Endothelial cell (in vitro differentiated cells): ENCODE measurements at places on chromosomes 7 and 10.
A peak's percentile ranks its signal among the peaks of the same experiment; 100 is the strongest.

GRCh38 chr7:74157605-74158004, 16.6 kb upstream of the EIF4H start:
- no peak for DNase-seq

DNA sequence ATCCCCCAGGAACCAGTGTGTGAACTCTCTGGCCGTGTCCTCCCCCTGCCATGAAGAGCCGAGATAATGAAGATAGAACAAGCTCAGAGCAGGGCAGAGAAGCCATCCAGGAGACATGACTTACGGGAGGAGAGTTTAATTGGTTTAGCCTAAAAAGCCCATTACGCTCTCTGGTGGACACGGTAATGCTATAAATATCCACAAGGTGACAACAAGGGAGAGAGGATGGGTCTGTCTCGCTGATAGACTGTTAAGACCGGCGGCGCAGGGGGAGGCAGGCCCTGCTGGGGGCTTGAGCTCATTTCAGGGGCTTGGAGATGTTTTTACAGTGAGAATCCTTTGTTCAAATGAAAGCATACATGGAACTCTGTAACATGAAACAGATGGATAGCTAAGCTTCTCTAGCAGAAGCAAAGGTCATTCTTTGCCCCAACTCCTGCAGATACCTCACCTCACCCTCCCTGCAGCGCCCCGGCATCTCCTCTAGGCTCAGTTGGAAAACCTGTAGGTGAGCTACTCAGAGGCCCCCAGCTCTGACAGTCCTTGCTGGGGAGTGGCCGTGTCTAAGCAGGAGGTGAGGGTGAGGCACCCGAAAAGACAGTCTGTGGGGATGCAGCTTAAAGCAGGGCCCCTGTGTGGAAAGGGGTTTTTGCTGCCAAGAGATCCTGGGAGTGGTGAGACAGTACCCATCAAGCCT, 40.8 kb upstream of the LOXL4 start:
- no peak for DNase-seq

- no peak for DNase-seq
Observed at GRCh38 chr10:130439766-130440165, 303.6 kb downstream of the GLRX3 start.

DNA sequence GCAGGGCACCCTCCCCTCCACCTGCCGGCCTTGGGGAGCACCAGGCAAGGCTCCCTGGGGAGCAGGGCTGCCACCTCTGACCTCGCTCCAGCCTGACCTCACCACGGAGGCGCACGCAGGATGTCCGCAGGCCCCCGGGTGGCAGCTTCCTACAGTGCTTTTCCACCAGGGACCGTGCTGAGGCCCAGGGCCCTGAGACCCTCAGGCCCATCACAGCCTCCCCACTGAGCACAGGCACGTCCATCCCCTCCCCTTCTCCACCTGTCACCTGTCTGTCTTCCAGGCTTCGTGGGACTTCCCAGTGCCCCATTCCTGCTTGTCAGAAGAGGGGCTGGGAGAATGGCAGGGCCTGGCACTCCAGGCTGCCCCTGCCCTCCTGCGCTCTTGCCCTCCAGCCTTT, 90.1 kb downstream of the LHPP start:
- no peak for DNase-seq

DNA sequence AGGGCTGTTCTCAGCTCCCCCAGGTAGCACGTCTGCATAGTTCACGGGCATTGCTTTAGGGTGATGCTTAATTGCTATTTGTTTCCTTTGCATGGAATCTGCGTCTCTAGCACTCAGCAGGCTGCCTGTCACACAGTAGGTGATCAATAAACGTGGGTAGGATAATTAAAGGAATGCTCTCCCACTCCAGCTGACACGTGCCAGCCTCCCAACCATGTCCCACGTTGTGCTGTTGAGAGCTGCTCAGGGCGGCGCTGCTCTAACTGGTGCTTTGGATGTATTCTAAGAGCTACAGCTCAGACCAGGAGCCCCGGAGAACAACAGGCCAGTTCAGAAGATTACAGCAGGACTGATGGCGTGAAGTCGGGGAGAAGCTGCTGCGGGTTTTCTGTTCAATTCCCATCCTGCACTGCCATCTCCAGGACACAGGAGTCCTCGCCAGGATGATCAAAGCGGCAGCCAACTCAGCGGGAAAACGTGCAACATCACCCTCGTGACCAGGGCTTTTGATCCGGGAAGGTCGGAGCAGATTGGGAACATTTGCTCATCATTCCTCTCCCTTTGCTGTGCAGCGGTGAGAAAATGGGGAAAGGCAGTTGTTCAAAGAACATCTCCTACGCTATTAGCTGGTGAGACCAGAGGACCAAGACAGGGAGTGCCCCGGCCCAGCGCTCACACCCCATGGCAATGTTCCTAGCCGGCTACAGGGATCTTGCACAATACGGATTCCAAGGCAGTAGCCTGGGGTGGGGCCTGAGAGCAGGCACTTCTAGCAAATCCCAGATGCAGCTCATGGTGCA, 50.5 kb upstream of the FOXK1 start:
- peak; percentile 8 for DNase-seq

- peak; percentile 82 for DNase-seq
Observed at GRCh38 chr7:4753598-4754432, 21.6 kb upstream of the AP5Z1 start.

DNA sequence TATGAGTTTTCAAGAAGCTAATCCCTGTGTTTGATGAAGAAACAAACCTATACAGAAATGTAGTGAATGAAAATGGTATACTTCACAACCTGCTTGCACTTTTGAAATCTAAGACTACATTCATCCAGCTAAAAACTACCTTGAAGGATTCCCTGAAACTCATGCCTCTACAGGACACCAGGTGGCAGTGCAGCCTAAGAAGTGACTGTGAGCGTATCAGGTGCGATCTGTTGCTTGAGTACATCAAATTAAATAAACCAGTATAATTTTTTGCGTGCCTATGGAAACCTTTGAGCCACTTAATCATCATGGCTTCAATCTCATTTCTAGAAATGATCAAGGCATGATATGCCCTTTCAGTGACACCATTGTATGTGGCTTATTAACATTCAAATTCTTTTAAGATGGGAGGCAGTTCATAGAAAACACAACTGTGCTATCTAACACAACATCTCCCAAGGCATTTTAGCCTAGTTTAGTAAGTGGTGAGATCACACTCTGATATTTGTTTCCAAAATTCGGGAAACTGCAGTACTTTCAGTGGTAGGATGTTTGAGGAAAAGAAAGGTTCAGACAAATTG, 57.4 kb downstream of the PPP1R17 start:
- DNase-seq = peak; percentile 72

GRCh38 chr7:106126170-106126938, 14.2 kb upstream of the SYPL1 start:
- DNase-seq = no peak

- DNase-seq = no peak
Observed at GRCh38 chr7:7820939-7821338, 102.5 kb upstream of the RPA3 start.

GRCh38 chr7:121272676-121273075, 56.1 kb upstream of the WNT16 start:
- no peak for DNase-seq

DNA sequence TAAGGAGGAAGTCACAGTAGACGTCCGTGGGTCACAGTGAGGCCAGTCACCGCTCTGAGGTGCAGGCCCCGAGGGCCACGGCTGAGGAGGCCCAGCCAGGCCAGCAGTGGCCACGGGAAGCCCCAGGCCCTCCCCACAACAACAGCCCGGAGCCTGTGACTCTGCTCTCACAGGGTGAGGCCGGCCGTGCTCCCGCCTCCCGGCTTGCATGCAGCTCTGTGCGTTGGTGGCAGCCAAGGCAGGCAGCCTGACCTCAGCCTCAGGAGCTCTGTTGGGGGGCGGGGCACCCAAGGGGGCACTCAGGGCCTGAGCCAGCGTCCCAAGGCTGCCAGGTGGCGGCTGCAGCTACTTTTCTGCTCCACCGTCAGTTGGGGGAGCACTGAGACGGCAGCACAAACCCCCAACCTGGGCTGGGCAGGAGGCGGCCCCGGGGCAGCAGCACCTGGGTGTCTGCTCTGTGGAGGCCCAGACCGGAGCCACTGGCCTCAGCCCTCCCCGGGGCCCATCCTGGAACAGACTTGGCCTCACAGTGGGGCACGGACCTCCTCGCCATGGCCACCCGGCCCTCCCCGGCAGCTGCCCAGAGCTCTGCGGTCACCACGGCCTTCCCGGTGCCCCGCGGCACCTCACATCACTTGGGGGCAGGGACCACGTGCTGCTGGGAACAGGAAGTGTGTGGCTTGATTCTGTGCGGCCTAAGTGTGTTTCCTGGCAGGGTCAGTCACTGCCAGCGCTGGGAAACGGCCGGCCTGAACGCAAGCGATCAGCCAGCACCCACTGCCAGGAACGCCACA, 13.3 kb downstream of the CYP2W1 start:
- DNase-seq = no peak
